NAMALWA (cell line): ENCODE measurements at places on chromosomes 3 and 15.

- DNase-seq: no peak
Observed at GRCh38 chr3:148757238-148758215, 59.8 kb downstream of the AGTR1 start.

DNA sequence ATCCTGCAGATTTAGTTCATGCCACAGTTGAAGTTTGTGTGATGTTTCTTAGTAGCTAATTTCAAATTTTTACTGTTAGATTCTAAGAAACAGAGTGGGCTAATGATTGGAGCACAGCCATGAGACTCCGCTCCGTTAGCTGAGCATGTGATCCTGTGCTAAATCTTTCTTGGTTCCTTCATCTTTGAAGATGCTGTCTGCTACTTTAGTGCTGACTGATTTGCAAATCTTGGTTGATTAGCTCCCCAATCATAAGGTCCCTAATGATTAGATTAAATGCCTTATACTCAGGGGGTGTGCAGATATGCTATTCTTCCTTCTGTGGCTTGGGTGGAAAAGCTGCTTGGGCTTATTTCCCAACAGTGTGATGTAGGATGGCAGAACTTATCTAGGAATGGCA, 129.5 kb upstream of the ZBED2 start:
- no peak for DNase-seq

- DNase-seq: no peak
Observed at GRCh38 chr15:100763835-100764750, 115.5 kb upstream of the ALDH1A3 start.

DNA sequence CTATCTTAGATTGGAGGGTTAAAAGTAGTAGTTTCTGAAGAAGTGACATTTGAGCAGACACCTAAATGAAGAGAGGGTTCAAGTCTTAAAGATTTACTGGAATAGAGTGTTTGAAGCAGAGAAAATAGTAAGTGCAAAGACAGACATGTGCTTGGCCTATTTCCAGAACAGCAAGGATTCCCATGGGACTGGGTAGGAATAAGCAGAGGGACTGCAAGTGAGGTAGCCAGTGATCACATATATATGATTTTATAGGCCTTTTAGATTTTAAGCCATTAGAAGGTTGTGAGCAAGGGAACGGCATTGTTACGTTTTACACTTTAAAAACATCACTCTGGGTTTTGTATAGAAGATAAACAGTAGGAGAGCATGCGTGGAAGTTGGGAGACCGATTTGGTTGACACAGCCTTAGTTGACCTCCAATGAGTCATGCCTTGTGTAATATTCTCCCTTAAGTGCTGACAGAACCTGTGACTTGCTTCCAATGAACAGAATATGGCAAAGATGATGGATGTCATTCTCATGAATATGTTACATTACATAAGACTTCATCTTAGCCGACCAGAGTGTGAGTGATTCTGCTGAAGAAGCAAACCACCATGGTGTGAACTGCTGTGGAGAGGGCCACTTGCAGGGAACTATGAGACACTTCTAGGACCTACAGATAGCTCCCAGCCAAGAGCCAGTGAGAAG, 37.1 kb upstream of the SLC4A7 start:
- DNase-seq: no peak

- DNase-seq: no peak
Observed at GRCh38 chr15:51263116-51263515, 75.3 kb downstream of the CYP19A1 start.

- DNase-seq: no peak
Observed at GRCh38 chr15:79965846-79966630, 5.0 kb downstream of the BCL2A1 start.

DNA sequence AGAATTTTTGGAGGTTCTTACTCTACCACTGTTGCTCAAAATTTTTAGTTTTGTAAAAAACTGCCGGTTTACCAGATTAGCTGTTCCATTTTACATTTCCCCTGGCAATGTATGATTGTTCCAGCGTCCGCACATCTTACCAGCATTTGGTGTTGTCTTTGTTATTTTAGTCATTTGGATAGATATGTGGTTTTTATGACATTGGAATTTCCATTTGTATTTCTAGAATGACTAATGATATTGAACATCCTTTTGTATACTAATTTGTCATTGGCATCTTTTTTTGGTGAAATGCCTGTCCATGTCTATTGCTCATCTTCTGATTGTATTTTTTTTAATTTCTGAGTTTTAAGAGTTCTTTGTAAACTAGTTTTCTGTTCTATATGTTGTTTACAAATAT, 28.5 kb downstream of the LRRC28 start:
- DNase-seq: no peak

DNA sequence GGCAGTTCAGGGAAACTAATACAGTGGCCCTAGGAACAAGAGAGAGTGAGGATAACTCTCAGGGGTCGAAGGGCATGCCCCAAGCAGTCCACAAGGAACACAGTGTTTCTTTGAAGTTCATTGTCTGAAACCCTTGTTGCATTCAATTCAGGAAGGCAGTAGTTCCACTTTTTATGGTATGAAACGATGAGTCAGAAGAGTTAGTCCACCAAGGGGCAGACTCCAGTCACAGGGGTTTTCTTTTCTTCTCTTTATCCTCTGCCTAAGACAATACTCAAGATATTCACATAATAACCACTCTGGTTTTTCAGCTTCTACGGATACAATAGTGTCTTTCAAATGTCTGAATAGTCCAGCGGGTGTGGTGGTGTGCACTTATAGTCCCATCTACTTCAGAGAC, 23.7 kb upstream of the TICRR start:
- DNase-seq: no peak

- DNase-seq: peak; percentile 36
Observed at GRCh38 chr3:197782230-197782629, 8.8 kb upstream of the LRCH3 start.

DNA sequence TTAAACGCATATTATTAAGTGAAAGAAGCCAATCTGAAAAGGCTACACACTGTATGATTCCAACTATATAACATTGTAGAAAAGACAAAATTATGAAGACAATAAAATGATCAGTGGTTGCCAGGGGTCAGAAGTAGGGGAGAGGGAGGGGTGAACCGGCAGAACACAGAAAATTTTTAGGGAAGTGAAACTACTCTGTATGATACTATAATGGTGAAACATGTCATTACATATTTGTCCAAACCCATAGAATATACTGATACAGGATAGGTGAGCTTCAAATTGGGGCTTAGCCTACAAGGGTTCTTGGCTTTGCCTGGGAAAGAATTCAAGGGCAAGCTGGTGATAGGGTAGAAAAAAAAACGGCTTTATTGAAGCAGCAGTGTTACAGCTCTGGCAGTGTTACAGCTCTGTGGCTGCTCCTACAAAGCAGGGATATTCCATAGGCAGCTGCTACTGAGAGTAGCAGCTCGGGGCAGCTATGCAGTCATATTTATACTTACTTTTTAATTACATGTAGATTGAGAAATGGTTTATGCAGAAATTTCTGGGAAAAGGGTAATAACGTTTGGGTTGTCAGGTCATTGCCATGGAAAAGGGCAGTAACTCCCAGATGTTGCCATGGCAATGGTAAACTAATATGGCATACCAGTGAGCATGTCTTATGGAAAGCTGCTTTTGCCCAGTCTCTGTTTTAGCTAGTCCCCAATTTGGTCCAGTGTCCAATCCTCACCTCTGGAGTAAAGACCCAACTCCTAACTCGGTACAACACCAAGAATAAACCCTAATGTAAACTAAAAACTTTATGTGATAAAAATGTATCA, 125.1 kb upstream of the SLC25A36 start:
- DNase-seq: peak; percentile 74
